ENCODE measurements at places on chromosomes 1 and 21.

GRCh38 chr1:117318426-117318825 is 48.8 kb upstream of the MAN1A2 start:
- DNase-seq = no peak

GRCh38 chr21:42165901-42166300 is 53.0 kb upstream of the ABCG1 start:
- DNase-seq = no peak

DNA sequence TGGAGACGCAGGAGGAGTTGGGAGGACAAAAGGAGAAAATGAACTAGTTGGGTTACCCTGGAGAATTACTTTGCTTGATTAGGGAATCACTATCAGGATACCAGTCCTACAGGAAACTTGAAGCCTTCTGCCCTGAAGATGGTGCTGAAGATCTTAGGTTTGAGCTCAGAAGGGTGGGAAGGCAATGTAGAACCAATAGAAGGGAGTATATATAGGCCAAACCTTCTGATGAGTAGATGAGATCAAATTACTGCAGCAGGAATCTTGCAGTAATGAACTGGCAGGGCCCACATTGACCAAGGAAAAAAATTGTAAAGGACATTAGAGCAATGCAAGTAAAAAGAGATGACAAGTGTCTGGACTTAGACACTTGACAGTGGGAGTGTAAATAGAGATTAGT is 116.3 kb upstream of the CACYBP start:
- DNase-seq = peak; percentile 42

DNA sequence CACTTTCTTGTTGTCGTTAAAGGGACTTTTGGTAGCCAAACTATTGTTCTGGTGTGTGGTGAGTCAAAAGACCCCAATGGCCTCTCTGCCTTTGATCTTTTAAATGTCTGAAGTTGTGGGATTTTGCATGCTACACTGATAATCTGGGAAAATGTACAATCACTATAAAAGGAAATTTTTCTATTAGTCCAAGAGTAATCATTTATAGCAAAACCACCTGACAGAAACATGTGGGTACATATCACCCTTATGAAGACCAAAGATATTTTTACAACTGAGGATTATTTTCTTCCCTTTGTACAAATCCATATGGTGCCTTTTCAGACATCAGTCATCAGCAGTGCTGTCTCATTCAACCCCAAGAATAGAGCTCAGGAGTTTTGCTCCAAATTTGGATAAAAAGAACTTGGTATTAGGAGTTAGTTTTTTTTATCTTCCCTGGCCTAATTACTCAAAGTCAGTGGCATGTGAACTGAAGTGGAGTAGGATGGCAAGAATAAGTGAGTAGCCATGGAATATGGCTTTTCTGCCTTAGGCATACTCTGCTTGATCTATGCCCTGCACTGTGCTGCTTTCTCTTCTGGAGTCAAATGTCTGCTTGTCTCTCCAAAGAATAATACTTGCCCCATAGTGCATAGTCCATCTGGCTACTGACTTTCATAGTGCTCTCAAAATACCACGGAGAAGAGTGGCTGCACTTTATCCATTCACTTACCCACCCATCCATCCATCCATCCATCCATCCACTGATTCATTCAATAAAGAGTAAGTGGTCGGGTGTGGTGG is 13.5 kb downstream of the GREM2 start:
- DNase-seq = no peak

- no peak for DNase-seq
Observed at GRCh38 chr1:64623750-64624191, 121.1 kb upstream of the RAVER2 start.

- no peak for DNase-seq
Observed at GRCh38 chr1:3992103-3992556, 92.1 kb upstream of the C1orf174 start.

GRCh38 chr1:62111084-62111483 is 83.6 kb upstream of the L1TD1 start:
- no peak for DNase-seq

GRCh38 chr1:14986168-14986567 is 167.4 kb upstream of the TMEM51 start:
- DNase-seq = no peak

- no peak for DNase-seq
Observed at GRCh38 chr21:14955936-14956520, 108.8 kb downstream of the NRIP1 start.

DNA sequence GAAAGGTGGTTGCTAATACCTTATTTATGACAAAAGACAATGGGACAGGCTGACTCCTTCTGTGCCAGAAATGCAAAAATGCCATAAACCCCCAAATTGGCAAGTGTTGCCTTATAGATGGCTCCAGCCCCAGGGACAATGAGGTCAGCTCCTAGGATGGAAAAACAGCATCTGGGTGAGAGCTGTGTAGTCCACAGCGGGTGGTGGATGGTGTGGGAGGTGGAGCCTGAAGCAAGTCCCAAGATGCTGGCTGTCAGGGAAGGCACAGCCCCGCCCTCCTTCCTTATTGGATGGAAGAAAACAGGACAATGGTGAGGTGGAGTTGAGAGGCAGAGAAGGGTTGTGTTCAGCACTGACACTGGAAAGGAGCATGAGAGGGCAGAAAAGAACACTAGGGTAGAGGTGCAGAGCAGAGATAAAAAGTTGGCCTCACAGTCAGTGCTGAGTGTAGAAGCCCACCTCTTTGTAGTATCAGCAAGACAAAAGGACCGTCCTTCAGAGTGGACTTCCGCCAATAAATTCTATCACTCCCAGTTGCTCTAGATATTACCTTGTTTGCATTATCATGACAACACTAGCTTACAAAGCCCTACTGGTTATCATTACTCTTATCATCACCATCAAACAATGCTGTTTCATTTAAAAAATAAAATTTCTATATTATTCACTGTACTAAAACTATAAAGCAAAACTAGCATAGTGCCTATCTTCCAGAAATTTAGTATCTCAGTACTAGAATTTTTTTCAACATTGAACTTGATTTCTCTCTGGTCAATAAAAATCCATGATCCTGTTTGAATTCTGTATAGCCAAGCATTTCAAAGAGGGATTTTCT is 3.7 kb upstream of the SDE2 start:
- peak; percentile 94 for DNase-seq

GRCh38 chr1:156961709-156962108 is 41.3 kb downstream of the LRRC71 start:
- DNase-seq = peak; percentile 8

- peak; percentile 37 for DNase-seq
Observed at GRCh38 chr1:8169364-8170058, 143.4 kb upstream of the ERRFI1 start.

DNA sequence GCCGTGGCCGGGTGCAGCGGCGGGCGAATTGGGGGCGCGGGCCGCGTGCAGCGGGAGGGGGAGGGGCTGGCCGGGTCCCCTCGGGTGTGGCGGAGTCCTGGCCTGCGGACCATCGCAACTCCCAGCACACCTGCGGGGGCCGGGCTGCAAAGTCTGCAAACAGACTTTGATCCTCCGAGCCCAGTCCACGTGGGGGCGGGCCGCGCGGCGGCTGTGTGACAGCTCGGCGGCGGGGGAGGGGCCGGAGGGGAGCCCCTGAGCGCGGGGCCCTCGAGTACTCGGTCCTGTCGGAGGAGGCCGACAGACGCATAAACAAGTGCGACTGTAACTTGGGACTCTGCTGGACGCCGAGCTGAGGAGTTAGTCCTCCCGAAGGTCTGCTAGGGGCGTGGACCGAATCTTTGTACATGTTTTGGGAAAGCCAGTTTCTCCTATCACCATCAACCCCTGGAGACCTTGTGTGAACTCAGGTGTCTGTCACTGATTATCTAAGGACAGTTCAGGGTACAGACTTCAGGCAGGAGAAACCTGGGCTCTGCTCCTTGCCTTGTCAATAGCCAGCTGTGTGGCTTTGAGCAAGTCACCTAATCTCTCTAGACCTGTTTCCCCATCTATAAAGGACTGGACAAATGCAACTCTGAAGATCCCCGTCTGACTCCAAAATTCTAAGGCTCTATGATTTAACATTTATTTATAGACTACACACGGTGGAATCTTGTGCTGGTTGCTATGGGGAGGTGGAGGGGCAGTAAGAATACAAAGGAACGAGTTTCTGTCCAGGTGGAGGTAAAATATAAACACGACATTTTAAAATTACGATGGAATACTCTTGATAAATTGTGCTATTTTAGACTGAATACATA is 710 bp upstream of the SLC30A1 start:
- DNase-seq = peak; percentile 73

- peak; percentile 1 for DNase-seq
Observed at GRCh38 chr1:152515434-152515783, 1.1 kb downstream of the CRCT1 start.

DNA sequence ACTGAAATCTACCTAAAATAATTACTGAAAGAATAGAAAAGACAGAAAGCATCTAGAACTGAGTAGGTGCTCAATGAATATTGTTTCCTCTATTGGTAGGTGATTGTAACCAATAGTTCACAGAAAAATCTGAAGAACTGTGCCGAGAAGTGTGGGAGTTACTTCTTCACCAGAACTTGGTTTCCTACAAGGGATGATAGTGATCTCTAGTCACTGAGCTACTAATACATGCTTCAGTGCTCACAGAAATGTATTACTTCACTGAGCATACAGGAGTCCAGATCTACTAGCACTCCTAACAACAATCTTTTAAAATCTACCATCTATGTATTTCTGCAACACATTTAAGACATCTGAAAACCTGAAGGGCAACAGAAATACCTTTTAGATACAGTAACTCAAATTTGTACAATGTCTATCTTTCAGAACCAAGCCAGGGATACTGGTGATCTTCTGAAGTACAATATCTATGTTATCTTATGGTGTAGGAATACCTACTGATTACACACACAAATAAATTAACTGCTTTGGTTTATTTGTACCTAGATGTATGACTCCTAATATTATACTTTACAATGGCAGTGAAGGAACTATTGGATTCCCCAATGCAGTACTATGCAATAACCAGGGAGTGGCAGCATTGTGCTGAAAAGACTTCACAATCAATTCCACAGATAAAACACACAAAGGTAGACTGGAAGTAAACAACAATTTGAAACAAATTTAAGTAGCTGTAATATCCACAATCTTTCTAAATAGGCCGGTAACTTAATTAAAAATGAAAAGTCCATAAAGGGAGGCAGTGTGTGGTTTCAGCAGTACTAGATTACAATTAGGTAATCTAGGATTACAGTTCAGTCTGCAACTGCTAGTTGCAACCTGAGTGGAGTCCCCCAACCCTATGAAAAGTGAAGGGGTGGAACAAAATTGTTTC is 243.0 kb downstream of the SLC45A1 start:
- DNase-seq = no peak

Data from ELF-1 (cell line).